NCI-H1105 treated with DMSO at 0.1 percent for 48 hours (cell line): ENCODE measurements at places on chromosomes 13 and 19.

DNA sequence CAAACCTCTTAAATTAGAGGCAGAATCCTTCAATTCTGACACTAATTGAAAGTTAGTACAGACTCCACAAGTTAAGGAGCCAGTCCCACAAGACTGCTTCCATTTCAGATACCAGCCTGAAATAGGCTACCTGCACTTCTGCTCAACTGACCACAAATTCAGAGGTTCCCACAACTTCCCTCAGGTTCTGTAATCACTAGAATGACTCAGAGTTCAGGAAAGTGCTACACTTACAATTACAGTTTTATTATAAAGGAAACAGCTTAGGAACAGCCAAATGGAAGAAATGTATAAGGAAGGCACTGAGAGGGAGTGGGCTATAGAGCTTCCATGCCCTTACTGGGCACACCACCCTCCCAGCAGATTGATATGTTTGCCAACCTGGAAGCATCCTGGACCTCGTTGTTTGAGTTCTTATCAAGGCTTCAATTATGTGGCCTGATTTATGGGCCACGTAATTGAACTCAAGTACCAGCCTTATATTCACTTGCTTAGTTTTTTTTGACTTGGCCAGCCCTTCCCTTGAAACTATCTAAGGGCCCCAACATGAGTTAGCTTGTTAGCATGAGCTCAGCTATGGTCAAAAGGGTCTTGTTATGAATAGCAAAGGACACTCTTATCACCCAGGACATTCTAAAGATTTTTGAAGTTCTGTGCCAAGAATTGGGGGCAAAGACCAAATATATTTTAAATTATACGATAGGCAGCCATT, 25.9 kb downstream of the NBEA start:
- DNase-seq: peak; percentile 43

DNA sequence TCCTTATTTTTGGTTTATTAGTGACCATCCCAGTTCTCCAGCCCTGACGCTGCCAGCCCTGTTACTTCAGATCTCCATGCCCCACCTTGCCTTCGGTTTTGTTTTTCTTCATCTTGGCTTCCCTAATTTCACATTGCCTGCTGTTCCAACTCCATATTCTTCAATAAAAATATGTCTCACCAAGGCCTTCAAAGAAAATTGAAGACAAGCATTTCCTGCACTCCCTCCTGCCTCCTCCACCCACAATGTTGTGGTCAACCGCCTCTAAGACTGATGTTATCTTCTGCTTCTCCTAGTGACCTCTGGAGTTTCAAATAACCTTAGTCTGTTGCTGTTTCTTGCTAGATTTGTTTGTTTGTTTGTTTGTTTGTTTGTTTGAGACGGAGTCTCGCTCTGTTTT, 14.6 kb downstream of the PLD3 start:
- no peak for DNase-seq

DNA sequence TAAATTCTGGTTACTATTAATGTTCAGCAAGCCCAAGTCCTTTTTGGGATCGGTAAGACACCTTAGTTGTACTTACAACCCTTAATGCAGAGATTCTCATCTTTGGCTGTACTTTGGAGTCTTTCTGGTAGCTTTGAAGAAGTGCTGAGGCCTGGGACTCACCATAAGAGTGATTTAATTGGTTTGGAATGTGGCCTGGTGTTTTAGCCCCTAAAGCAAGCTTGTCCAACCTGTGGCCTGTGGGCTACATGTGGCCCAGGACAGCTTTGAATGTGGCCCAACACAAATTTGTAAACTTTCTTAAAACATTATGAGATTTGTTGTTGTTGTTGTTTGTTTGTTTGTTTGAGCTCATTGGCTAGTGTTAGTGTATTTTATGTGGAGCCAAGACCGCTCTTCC, 215.3 kb downstream of the ZIC5 start:
- no peak for DNase-seq

GRCh38 chr13:66469745-66470144, 760.4 kb downstream of the PCDH9 start:
- DNase-seq: no peak

DNA sequence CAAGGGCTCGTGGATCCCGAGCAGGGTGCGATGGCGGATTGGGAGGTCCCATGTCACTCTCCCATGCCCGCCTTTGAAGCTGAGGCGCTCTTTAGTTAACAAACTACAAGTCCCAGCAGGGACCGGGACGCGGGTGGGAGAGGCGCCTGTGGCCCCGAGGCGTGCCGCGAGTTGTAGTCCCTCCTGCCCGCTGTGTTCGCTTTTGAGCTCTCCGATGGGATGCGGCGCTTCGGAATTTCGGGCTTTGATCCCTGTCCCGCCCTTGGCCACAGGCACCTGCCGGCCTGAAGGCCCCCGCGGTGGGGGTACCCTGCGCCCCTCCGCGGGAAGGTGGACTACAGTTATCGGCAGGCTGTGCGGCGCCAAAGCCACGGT, 11.0 kb downstream of the CYTH2 start:
- peak; percentile 36 for DNase-seq

- no peak for DNase-seq
These were observed 169.2 kb upstream of the TSHZ3 start for GRCh38 chr19:31518216-31519020.

GRCh38 chr13:95325485-95325884, 24.2 kb upstream of the ABCC4 start:
- no peak for DNase-seq

DNA sequence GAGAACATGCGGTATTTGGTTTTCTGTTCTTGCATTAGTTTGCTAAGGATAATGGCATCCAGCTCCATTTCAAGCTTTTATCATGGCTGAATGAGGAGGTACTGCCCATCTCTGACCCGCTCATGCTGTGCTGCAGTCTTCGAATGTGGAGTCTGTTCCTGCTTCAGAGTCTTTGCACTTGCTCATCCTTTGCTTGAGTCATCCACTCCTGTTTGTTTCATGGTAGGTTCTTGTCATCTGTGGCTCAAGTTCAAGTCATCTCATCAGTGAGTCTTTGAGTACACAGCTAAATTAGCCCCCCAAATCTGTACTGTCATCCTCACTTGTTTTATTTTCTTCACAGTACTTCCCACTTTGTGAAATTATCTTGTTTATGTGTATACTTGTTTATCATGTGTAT, 5.4 kb downstream of the UCHL3 start:
- no peak for DNase-seq

GRCh38 chr19:49331616-49332055, 3.6 kb upstream of the CD37 start:
- DNase-seq: no peak

- DNase-seq: peak; percentile 12
These were observed 991 bp downstream of the OBI1 start for GRCh38 chr13:78657699-78658629.
